ENCODE measurements at places on chromosomes 2 and 18.

- DNase-seq: no peak
- no peaks in the 10 kb centered on the region for H3K27me3 ChIP-seq
- no peak overlapping the region for H3K27ac ChIP-seq
- H3K4me3 ChIP-seq: no peak overlapping the region
- H3K36me3 ChIP-seq: peaks cover 6% of the 10 kb centered on the region
- H3K4me1 ChIP-seq: no peaks in the 10 kb centered on the region
Measured at GRCh38 chr18:70024093-70024492, 76.4 kb upstream of the CD226 start.

DNA sequence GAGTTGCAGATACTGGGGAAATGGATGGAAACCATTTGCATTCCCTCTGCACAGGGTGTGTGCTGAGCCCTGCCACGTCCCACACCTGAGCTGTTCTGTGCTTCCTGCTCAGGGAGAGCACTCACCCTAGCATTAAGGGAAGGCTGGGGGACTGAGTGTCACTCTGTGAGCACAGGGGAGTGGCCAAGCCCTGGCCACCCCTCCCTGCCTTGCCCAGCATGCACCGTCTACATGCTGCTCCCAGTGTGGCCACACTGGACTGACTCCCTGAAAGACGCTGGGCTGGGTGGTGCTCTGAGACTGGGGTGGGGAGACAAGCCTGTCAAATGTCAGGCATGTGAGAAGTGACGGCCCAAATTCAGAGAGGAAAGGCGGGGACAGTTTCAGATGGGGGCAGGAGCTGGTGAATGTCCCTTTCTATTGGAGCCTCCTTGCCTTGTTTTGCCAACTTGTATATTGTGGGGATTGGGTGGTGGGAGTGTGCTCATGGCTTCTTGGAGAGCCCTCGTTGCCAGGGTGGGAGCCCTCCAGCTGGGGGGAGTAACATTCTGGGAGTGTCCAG is 298.4 kb upstream of the HS6ST1 start:
- H3K36me3 ChIP-seq: no peaks in the 10 kb centered on the region
- no peak overlapping the region for H3K27ac ChIP-seq
- no peaks in the 10 kb centered on the region for H3K27me3 ChIP-seq
- H3K4me3 ChIP-seq: no peak overlapping the region
- DNase-seq: peak; percentile 50

DNA sequence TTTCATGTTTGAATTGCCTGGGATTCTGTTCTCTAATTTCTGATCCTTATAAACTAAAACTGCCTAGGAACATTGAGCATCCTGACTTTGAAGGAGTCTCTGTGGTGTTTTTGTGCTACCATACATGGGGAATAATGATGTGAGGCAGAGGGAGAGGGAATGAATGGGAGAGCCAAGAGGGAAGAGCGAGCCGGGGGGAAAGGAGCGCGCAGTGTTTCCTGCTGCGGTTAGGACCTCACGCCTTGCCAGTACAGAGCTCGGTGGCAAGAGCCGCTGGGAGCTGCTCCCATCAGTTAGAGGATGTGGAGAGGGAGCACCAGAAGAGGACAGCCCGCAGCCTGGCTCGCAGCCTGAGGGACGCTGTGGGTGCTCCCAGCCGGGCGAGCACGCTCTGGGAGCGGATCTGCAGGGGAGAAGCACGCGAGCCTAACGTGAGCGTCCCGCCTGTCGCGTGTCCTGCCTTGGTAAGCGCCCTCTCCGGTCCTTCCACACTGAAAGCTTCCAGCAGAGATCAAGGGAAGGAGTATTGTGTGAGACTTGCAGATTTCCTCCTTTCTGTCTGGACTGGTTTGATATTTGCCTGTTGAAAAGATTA is 114.7 kb downstream of the FAM210A start:
- peak overlapping the region; percentile 70 for H3K4me3 ChIP-seq
- H3K27me3 ChIP-seq: peaks cover 25% of the 10 kb centered on the region
- H3K27ac ChIP-seq: peak overlapping the region; percentile 33
- H3K4me1 ChIP-seq: peaks cover 14% of the 10 kb centered on the region
- no peak for DNase-seq

DNA sequence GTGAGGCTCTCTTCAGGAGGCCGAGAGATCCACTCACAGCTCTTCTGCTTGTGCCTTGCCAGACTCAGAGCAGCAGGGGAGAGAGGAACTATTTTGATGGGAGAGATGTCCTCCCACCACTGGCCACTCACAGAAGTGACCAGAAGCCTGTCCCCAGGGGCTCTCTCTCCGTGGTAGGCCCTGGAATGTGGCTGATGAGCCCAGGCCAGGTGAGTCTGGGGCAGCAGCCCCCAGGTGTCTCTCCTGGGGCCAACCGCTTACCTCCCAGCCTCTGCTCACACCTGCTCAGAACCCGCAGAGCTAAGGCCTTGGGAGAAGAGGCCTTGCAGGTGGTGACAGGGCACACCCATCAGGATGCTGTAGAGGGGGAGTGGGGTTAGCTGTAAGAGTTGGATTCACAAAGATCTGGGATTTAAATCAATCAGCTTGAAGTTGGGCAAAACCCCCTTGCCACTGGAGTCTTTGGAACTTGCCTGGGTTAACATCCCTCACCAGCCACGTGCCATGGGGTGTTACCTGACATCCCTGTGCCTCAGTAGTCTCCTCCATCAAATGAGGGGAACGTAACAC is 29.1 kb upstream of the ASB18 start:
- H3K4me3 ChIP-seq: no peak overlapping the region
- no peak overlapping the region for H3K27ac ChIP-seq
- peaks cover 2% of the 10 kb centered on the region for H3K27me3 ChIP-seq
- H3K36me3 ChIP-seq: no peaks in the 10 kb centered on the region

- no peak overlapping the region for H3K27ac ChIP-seq
- no peak for DNase-seq
- no peaks in the 10 kb centered on the region for H3K36me3 ChIP-seq
Measured at GRCh38 chr2:206378835-206379234, 64.5 kb upstream of the ADAM23 start.

DNA sequence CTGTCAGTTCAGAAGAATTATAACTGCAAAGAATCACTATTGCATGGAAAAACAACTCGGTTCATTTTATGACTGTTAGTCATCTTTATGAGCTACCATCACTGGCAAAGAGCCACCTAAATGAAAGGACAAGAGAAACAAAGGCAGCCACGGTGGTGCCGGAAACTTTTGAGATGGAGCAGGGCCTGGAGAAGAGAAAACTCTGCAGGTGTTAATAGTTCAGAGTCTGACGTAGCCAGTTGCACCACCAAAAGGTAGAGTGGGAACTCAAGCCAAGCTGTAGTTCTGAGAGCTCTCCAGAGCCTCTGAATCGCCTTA is 110.9 kb downstream of the FTCDNL1 start:
- peaks cover 21% of the 10 kb centered on the region for H3K4me1 ChIP-seq
- H3K27ac ChIP-seq: peak overlapping the region; percentile 74
- no peaks in the 10 kb centered on the region for H3K27me3 ChIP-seq
- H3K4me3 ChIP-seq: peak overlapping the region; percentile 57

All from osteoblast (primary cell).